ENCODE measurements at places on chromosomes 2 and 18.
A peak's percentile ranks its signal among the peaks of the same experiment; 100 is the strongest.

DNA sequence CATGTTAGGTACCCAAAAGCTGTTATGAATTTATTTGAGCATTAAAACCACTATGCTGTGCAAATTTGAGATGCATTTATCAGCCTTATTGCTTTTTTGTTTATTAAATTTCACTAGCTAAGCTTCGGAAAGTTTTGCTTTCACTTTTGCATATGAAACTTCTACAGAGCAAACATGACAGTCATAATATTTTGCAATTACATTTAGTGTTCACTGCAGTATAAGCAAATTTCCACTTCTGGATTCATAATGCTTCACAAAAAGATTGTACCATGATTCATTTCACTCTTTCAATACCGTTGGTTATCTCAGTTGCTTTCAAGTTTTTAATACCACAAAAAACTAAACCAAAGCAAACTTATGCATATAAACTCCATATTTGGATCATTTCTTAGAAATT is 228.7 kb upstream of the SLC8A1 start:
- no peak for DNase-seq

GRCh38 chr2:47016172-47016913 is 100.7 kb upstream of the MCFD2 start:
- DNase-seq: no peak

DNA sequence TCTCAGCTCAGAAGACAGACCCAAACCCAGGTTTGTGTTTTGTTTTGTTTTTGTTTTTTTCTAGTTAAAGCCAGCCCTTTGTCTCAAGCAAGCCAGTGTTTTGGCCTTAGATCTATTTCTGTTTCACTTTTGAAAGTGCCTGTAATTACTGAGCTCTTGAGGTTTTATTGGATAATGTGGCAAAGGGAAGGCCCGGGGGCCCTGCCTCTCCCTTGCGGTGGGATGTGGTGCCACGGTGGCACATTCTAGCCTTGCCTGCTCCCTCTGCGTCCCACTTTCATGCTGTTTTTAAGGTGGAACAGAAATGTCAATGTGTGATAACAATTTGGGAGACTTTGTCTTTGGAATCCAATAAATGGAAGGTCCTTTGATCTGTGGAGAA is 2.5 kb downstream of the HPCAL1 start:
- DNase-seq: no peak

DNA sequence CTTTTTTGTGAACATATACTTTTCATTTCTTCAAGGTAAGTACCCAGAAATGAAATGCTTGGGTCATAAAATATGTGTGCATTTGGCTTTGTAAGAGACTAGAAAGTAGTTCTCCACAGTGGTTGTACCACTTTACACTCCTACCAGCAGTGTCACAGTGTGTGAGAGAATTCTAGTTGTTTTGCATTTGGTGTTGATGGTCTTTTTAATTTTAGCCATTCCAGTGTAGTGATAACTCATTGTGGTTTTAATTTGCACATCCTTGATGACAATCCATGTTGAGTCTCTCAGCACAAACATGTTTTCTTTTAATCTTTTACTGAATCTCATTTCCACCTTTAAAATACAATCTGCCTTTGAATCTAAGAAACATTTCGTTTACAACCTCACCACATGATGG is 402.5 kb upstream of the ETAA1 start:
- DNase-seq: no peak

DNA sequence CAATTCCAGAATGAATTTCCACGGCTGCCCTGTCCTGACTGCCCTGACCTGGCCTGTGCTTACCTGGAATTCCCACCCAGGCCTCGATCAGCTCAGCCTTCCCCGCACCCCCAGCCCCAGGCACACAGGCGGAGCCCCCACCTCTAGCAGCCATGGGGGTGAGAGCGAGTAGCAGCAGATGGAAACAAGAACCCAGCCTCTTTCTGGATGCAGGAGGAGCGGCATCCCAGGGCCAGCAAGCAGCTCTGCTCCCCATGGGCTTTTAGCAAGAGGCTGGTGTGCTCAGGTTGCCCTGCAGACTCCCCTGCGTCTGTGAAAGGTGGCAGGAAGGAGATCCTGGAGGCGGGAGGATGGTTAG is 101.8 kb downstream of the TPO start:
- DNase-seq: no peak

GRCh38 chr2:202360646-202361045 is 15.5 kb upstream of the BMPR2 start:
- DNase-seq: no peak

GRCh38 chr2:232299084-232299483 is 79.5 kb upstream of the ALPP start:
- DNase-seq: no peak

DNA sequence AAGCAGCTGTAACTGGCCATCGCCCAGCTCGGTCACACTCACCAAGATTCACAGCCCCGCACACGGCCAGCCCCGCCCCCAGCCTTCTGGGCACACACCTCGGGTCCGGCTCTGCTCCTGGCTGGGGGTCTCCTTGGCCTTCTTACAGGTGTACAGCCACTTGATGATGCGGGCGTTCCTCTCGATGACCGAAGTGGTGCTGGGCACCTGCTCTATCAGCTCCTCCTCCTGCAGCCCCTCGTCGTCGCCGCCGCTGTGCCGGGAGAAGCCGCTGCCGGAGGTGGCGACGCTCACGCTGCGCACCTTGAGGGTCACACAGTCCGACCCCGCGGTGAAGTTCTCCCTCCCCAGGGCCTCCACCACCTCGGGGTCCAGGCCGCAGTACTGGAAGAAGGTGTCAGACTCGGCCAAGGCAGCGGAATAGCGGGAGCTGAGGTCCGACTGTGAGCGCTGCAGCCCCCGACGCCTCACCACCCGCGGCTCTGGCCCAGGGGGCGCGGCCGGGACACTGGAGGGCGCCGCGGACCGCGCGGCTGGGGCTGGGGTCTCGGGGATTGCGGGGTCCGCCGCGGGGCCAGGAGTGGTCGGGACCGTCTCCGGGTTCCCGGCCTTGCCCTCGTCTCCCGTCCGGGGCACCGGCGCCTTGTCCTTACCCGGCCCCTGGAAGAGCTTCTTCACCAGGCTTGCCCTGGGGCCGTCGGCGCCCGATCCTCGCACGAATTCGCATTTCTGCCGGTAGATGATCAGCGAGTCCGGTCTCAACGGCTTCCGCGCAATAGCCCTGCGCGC is 769 bp downstream of the FAM110C start:
- DNase-seq: peak; percentile 83

GRCh38 chr2:200509235-200509611 is 645 bp downstream of the KCTD18 start:
- DNase-seq: no peak

DNA sequence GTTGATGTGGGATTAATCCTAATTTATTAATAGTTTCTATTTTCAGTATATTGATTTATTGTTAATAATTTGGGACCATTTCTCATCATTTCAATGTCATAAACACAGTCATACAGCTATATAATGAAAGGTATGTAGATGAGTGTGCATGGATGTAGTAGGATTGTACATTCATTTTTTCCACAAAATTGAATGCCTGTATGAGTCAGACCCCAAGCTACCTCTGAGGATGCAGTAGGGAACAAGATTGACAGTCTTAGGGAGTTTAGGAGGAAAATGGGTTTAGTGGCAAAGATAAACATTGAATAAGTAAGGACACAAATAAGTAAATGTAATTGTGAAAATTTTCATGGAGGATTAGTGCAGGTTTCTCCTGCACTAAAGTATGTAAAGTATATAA is 14.1 kb upstream of the TMEFF2 start:
- DNase-seq: no peak

- DNase-seq: no peak
These were observed 397.4 kb downstream of the RND3 start for GRCh38 chr2:150090031-150090430.

- no peak for DNase-seq
These were observed 78.4 kb downstream of the NAPG start for GRCh38 chr18:10604182-10604581.

DNA sequence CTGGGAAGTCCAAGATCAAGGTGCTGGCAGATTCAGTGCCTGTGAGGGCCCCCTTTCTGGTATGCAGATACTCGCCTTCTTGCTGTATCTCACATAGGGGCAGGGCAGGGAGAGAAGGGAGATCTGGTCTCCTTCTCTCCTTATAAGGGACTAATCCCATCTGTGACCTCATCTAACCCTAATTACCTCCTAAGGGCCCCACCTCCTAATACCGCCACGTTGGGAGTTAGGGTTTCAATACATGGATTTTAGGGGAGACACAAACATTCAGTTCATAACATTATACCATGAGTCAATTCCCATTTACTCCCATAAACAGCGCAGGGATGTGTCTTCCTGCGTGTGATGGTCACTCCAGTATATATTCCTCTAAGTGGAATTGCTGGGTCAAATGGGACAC is 73.8 kb upstream of the TXNDC2 start:
- DNase-seq: no peak

DNA sequence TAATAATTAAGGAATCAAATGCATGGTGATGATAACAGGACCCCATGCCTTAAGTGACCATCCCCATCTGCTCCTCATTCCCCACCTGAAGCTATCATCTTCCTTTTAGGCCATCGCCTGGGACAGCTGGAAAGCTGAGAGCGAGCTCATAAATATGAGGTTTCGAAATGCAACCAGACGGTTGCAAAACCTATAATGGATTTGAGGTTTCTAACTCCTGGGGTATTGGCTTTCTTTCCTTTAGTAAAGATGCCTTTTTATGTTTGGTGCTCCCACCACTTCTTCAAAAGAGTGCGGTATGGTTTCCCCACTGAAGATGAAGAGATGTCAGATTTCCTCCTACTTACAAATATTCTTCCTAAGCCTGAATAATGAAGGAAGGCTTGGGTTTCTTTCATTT is 1589.5 kb upstream of the PIK3C3 start:
- no peak for DNase-seq

DNA sequence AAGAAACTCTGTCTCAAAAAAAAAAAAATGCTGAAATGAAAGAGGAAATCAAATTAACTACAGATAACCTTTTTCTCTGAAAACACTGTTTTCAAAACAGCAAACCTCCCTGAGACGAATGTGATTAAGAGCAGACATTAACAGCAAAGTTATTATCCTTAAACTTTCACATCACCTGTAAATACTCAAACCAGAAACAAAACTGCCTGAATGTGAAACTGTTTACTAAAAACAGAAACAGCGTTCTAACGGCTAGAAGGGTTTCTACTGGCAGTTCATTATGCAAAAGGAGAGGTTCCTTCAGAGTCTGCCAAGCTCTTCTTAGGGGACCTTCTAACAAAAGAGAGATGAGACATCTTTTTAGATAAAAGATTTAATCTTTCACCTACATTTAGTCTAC is 45.9 kb downstream of the PNO1 start:
- no peak for DNase-seq

DNA sequence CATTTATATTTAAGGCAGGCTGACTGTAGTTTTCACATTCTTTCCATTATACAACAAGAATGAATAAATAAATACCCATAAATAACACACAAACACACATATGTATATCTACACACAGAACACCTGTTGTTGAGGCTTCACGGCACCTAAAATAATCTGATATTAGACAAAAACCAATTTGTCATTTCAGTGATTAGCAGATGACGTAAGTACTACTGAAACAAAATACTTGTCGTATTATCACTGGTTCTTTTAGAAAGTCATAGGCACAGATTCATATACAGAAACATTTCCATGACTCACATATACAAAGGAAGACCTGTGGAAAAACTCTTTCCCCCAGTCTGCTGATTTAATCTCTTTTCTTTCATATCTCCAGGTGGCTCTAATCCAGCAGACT is 1113.4 kb upstream of the FANCL start:
- no peak for DNase-seq

GRCh38 chr18:6901286-6901926 is 171.9 kb downstream of the ARHGAP28 start:
- no peak for DNase-seq

GRCh38 chr18:67730886-67731285 is 214.4 kb upstream of the DSEL start:
- no peak for DNase-seq

DNA sequence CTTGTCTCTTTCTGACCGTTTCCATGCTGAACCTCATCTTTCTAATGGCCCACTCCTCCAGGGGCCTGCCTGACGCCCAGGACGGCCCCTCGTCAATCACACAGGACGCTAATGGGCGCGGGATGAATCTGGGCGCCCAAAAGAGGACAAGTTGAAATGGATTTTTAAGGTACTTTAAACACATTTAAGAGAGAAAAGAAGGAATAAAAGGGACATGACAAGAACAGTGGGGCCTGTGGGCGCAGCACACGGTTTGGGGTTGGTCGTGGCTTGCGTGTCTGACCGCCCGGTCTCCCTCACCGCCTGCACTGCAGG is 607 bp upstream of the UBE2F start:
- no peak for DNase-seq

- DNase-seq: peak; percentile 42
These were observed 61.3 kb downstream of the PKP4 start for GRCh38 chr2:158518084-158518483.

DNA sequence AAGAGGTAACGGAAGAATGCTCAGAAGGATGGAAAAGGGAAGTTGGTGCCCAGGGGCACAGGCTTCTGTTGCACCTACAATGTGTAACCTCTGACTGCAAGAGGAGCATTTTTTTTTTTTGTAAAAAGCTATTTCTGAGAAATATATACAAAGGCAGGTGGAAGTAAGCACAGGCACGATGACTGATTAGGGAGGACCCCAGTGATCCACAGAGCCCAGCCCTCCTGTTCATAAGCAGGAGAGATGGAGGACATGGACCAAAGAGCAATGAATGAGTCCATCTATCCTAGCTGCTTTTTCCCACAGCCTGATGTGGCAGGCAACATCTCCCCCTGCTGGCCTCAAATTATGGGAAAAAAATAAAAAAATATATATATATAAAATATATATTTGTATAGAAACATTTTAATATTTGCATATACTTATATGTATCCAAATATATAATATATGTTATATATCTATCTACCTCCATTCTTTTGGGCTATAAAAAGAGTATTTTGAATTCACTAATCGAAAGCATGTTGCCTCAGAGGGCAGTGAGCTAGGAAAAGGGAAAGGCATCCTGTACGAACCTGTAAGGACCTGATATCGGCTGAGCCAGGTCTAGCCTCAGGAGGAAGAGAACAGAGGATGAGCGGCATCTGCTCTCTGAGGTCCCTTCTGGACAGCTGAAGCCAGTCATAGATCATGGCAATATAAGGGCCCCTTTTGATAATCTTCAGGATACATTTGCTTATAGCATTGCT is 166.0 kb upstream of the STK17B start:
- DNase-seq: no peak

DNA sequence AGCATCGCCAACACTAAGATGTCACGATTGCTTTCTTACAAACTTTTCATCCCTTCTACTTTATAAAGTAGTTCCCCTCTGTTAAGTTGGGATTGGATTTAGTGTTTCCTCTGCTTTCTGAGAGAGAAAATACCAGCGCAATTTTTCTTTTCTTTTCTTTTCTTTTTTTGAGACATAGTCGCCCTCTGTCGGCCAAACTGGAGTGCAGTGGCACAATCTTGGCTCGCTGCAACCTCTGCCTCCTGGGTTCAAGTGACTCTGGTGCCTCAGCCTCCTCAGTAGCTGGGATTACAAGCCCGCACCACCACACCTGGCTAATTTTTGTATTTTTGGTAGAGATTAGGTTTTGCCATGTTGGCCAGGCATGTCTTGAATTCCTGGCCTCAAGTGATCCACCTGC is 9.0 kb downstream of the RELCH start:
- DNase-seq: no peak

- no peak for DNase-seq
These were observed 269.0 kb upstream of the FBXO11 start for GRCh38 chr2:48175254-48175653.

All from posterior vena cava (tissue), 2 donors.